ELF-1 (cell line): ENCODE measurements at places on chromosomes 12 and 14.

GRCh38 chr14:56494167-56494566 lies 85.4 kb upstream of the TMEM260 start:
- no peak for DNase-seq

- no peak for DNase-seq
Measured at GRCh38 chr14:65237023-65237814, 134.9 kb upstream of the MAX start.

GRCh38 chr14:89121968-89122620 lies 294.9 kb downstream of the FOXN3 start:
- DNase-seq = peak; percentile 62

- no peak for DNase-seq
Measured at GRCh38 chr12:39935275-39935674, 170.6 kb downstream of the SLC2A13 start.

GRCh38 chr12:59973515-59973914 lies 377.7 kb downstream of the SLC16A7 start:
- no peak for DNase-seq

DNA sequence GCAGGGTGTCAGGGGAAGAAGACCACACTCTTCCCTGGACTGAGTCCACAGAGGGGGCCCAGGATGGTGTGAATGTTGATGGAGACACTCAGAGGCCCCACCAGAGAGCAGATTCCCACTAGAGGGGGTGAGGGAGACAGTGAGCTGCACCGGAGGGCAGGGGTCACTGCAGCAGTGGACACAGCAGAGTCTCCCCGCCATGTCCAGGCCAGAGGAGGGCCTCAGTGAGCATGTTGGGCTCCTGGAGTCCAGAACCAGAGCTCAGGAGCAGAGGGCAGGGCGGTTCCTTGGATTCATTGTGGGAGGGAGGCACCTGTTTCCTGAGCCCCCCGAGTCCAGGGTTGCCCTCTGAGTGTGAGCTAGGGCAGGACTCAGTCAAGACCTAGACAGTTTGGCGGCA lies 1.8 kb upstream of the KRT82 start:
- no peak for DNase-seq

DNA sequence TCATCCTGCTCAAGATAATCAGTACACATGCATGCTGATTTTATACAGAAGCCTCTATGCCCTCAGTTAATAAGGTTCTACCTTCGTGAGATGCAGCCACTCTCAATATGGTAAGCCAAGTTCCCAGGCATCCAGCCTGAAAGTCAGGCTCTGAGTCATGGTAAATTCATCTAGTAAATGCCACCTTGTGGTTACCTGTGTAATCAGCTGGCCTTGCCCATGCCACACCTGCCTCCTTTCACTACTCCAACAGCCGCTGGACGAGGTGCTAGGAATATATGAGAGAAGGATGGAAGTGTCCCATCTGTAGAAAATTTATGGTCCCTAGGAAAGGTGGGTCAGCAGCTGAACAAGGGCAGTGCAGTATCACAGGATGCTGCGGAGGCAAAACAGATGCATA lies 207.3 kb downstream of the SSPN start:
- DNase-seq = peak; percentile 3

GRCh38 chr14:81682701-81683100 lies 149.0 kb upstream of the SEL1L start:
- peak; percentile 2 for DNase-seq

GRCh38 chr12:96108321-96108720 lies 72.9 kb upstream of the LTA4H start:
- peak; percentile 36 for DNase-seq
